ENCODE measurements at places on chromosomes 12 and 14.
A peak's percentile ranks its signal among the peaks of the same experiment; 100 is the strongest.

DNA sequence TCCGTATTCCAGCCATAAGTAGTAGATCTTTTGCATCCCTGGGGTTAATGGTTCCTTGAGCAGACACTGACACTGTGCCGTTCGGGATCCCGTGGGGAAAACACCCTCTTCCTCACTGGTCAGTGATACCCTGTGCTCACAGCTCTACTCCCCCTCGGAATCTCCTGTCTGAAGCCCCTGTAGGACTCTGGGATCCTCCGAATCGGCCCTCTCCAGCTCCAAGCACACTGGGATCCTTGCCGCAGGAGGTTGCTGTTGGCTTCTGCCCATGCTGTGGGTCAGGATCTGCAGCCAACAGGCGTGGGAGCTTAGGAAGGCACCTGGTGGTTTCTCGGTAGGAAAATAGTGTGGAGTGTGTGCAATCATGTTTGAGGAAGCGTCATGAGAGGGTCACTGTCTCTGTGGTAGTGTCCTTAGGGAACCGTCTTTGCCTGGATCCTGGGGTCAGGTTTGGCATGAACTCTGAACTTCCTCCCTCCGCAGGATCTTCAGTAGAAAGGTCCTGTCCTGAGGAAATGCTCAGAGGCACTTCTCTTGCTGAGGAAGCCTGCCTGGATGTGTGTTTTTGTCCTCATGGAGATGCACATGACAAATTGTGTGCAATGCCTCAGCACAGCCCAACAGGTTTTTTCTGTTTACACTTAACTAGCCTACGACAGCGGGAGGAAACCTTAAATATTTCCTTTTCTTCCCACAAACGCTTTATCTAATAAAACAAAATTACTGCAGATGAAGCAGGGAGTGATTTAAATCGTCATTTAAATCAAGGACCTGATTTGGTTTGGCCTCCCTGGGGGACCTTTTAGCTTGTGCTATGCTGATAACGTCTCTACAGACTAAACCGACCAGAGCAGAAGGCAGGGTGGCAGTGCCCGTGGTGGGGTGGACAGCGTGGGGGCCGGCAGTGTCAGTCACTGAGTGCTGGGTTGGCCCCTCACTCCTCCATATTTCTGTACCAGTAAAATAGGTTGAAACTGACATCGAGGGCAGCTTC lies 18.7 kb downstream of the FBXL14 start:
- no peak for DNase-seq

- no peak for DNase-seq
Observed at GRCh38 chr14:51086044-51086443, 8.9 kb downstream of the TRIM9 start.

DNA sequence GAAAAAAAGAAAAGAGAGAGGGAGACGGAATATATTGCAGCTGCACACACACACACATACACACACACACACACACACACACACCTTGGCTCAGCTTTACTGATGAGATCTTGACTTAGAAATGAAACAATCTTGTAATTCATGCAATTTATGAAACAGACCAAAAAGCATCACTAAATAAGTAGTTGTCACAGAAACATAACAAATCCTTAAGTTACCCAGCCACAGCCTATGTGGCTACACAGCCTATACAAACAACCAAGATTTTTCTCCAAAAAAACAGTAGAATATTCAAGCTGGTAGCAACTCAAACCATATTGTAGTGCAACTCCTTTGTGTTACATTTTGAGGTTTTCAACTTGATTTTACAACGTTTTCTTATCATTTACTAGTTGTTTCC lies 37.9 kb upstream of the GNG2 start:
- no peak for DNase-seq

DNA sequence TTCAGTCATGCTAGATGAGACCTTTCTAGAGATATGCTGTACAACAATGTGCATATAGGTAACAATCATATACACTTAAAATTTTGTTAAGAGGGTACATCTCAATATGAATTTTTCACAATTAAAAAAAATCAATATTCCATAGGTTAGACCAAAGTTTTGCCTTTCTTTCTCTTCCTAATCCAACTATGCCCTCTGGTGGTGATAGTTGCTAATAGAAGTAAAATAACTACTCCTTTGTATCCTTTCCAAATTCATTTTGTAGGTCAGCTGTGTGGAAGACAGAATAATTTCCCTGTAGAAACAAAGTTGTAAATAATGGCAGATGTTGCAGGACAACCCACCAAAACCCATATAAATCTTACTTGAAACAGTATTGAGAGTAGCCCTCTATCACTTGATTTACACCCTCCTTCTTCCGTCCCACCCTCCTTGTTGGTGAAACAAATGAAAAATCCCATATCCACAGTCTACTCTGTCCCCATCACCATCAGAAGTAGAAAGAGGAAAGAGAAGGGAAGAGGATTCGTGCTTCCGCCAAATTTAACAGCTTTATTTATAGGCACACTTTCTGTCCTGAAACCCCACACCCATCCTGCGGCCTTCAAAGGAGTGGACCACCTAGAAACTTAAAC lies 34.2 kb upstream of the KICS2 start:
- peak; percentile 29 for DNase-seq

- no peak for DNase-seq
Observed at GRCh38 chr12:93006471-93007208, 77.5 kb upstream of the EEA1 start.

DNA sequence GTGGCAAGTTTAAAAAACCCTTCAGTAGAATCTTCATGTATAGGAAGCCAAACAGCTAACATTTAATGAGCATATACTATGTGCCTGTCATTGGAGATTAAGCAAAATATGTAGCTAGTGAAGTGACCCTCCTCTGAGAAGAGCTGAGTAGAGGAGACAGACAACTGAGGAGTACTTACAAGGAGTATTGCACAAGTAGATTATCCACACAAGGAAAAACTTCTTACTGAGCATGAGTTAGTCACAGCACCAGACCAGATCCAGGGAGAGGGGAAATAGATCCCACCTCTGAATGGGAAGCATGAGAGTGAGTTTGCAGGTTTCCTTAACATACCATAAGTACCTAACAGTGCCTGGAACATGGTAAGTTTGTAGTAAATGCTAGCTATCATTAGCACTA lies 33.0 kb downstream of the FRMD6 start:
- DNase-seq: no peak

- DNase-seq: no peak
Observed at GRCh38 chr14:50615552-50615951, 52.6 kb downstream of the SAV1 start.

DNA sequence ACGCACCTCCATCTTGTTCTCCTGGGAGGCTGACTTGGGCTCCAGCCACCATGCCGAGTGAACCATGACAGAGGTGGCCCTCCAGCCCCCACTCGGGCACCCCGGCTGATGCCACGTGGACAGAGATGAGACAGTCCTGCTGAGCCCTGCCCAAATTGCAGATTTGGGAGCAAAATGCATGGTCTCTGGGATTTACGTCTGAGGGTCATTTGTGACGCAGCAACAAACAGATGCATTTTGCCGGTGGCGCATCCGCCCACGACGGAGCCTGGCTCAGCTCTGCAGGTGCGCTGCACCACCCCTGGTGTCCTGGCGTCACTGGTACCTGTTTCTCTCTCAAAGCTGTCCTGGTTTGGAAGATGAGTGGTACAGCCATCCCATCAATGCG lies 31.1 kb upstream of the INF2 start:
- no peak for DNase-seq

- no peak for DNase-seq
Observed at GRCh38 chr12:67202678-67203012, 66.5 kb upstream of the CAND1 start.

- no peak for DNase-seq
Observed at GRCh38 chr12:56863789-56864188, 70.4 kb downstream of the SDR9C7 start.

DNA sequence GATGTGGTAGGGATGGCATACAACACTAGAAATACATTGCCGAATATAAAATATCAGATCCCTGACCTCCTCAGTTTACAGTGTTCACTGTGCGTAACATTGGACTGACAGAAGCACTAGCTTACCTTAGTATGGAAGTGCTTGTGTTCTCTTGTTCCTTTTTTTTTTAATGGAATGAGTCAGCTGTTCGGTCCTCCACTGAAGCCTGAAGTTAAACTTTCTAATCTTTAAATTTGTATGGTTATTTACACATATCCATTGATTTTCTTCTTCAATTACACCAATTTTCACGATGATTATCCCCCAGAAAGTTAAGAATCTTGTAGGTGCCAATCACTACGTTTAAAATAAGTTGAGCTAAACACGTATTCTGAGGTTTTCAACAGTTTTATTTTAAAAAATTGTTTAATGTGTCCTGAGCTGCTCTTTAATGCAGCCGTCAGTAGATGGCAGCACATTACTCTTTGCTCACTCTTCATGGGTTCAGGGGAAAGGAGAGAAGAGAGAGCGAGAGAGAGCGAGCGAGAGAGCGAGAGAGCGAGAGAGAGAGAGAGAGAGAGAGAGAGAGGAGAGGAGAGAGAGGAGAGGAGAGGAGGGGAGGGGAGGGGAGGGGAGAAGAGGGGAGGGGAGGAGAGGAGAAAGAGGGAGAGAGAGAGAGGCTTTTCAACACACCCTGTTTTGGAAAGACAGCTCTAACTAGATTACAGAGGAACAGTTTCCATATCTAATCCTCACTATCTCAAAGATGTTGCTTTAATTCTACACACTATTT lies 134.7 kb upstream of the SCAF11 start:
- DNase-seq: peak; percentile 56

- no peak for DNase-seq
Observed at GRCh38 chr14:58098507-58098906, 53.5 kb downstream of the ARMH4 start.

DNA sequence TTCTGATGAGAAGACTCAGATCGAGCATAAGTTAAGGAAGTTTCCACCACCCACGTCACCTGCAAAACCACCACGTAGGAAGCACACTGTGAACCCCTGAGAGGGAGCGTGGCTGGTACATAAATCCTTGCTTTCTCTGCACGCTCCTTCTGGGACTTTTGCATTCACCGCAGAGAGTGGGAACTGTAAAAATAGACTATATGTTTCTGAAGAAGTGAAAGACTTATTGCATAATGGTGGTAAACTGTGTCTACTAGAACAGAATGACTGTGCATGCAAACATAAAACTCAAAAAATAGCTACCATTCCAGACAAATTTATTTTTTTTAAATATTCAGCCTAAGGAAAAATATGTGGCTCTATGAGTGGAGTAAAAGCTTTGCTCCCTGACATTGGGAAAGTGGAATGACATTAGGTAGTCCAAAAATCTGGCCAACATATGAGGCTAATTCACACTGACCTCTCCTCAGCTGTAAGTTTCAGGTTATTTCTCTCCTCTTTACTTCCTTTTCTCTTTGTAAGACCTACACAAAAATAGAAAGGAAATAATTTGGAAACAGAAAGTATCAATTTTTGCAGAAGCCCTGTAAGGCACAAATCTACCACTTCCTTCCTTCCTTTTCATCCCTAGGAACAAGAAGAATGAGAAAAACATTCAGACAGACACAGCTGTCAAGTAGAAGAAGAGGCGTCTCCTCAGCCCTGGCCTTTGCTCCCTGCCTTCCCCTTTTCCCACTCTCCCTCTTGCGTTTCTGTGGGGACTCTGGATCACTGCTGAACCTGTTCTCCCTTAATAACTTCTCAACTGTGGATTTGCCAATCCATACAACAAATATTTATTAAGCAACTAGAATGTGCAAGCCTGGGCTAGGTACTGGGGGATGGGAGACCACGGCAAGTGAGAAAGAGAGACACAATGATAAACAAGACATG lies 264.3 kb upstream of the FOXN3 start:
- DNase-seq: peak; percentile 9

- no peak for DNase-seq
Observed at GRCh38 chr14:58872061-58872460, 234.3 kb downstream of the DACT1 start.

DNA sequence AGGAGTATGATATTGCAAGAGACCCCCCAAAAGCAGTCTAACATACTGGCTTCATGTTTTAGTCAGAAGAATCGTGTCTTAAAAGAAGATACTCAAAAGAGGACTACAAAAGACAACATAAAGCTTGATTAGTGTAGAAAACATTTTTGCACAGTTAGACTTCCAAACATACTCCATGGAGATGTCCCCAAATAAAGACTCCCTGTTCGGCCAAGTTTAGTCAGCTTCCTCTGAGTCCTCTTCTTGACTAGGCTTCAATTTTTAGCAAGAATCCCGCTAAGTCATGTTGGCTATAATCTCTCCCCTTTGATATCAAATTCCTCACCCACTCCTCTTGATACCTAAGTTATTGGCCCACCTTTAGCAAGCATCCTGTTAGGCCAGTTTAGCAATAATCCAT lies 298.0 kb downstream of the RMST start:
- no peak for DNase-seq

DNA sequence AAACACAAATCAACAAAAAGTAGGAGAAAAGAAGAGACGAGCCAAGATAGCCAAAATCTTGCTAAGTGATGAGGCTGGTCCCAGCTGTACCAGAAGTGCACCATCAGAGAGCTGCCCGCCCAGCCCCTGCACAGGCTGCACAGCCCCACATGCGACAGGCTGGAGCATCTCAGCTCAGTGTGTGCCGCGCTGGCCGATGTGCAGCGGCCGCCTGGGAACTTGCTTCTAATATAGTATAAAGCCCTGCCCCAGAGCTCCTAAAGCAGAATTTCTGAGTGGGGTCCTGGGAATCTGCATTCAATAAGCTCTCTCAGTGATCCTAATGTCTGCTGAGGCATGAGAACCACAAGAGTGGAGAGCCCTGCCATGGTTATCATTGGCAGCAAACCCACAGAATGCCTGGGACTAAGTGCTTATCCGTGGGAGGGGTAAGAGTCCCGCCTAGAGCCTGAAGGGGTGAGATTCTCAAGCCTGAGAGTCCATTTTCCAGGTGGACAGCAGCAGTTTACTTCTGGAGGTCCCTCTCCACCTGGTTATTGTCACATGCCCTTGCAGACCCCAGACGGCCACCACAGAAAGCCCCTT lies 171.6 kb downstream of the DPF3 start:
- DNase-seq: no peak

- no peak for DNase-seq
Observed at GRCh38 chr14:65864984-65865383, 452.5 kb downstream of the FUT8 start.

- DNase-seq: no peak
Observed at GRCh38 chr12:71605039-71605438, 58.6 kb downstream of the ZFC3H1 start.
